Midbrain (tissue), 1 donor: ENCODE measurements at places on chromosomes 5 and 9.

DNA sequence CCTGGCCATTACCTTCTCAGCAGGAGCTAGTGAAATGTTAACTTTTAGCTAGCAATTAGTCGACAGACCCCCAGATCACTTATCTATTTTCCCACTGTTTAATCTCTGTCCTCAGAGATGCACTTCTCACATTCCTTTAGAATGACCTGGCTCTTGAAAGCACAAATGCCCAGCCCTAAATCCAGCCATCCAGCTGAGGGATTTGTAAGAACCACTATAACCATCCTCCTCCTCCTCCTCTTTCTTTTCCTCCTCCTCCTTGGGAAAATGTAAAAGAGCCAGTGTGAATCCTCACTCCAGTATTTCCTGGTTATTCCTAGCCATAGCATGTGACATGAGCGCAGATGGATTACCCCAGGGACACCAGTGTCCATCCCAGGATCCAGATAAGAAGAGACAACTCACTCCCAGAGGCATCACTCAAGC, 124.3 kb downstream of the ENC1 start:
- no peak for DNase-seq

DNA sequence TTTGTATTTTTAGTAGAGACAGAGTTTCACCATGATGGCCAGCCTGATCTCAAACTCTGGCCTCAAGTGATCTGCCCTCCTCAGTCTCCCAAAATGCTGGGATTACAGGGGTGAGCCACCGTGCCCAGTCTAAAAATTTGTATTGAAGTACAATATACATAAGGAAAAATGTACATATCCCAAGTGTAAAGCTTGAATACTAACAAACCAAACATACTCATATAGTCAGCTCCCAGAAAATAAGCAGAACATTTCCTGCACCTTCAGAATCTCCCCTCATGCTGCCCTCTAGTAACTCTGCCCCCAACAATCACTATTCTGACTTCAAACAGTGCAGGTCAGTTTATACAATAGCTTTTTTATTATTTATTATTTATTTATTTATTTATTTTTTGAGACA, 1.6 kb upstream of the NOL6 start:
- DNase-seq: no peak

GRCh38 chr9:27800692-27801370, 227.6 kb upstream of the C9orf72 start:
- no peak for DNase-seq

DNA sequence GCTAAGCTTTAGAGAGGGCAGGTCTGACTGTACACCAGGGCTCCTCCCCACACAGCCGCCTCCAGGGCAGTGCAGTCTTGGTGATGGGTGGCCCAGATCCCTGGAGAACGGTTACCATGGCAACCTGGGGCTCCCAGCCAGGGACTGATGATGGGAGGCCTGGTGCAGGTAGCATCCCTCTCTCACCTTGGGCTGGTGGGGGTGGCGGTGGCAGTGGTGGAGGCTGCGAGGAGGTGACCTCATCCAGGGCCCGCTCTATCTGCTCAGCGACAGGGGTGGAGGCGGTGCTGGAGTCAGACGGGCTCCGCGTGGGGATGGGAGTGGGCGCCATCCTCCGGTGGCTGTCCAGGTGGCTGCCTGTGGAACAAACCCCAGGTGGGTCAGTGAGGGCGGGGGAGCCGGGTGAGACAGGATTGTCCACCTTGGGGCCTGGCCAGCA, 12.3 kb downstream of the PRR7 start:
- no peak for DNase-seq

DNA sequence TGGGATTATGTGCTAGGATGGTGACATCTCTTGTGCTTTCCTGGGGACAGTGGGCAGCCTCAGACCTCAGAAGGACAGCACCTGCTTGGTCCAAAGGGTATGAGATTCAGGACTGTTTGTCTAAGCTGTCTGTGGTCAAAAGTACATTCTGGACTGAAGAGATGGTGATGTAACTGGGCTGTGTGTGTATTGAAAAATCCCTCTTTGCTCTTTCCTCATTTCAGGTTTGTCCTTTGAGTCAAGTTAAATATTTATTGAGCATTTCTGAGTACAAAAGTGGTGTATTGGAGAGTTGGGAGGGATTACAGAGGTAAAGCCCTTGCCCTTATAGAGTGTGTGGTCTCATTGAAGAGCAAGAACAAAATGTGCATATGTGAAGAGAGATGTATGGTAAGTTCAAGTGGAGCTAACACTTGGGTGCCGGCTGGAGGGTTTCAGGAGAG, 46.7 kb downstream of the RCL1 start:
- no peak for DNase-seq

- DNase-seq: no peak
These were observed 30.9 kb upstream of the CDK20 start for GRCh38 chr9:88005240-88005639.

DNA sequence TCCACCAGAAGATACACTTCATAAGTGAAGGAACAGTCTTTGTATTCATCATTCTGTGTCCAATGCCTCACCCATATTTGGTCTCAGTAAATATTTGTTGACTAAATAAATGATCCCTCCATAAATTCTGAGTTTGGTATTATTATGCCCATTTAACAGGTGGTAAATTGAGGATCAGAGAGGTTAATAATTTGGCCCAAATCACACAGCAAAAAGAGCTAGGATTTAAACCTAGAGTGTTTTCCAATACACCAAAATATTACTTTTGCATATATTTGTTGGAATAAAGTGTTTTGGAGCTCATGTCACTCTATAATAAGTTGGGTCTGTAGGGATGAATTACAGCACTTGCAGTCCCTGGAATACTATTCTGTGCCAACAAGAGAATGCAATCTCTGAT, 470.3 kb downstream of the ARHGEF28 start:
- no peak for DNase-seq

- DNase-seq: no peak
These were observed 2.8 kb downstream of the MGAT4B start for GRCh38 chr5:179803651-179804554.

DNA sequence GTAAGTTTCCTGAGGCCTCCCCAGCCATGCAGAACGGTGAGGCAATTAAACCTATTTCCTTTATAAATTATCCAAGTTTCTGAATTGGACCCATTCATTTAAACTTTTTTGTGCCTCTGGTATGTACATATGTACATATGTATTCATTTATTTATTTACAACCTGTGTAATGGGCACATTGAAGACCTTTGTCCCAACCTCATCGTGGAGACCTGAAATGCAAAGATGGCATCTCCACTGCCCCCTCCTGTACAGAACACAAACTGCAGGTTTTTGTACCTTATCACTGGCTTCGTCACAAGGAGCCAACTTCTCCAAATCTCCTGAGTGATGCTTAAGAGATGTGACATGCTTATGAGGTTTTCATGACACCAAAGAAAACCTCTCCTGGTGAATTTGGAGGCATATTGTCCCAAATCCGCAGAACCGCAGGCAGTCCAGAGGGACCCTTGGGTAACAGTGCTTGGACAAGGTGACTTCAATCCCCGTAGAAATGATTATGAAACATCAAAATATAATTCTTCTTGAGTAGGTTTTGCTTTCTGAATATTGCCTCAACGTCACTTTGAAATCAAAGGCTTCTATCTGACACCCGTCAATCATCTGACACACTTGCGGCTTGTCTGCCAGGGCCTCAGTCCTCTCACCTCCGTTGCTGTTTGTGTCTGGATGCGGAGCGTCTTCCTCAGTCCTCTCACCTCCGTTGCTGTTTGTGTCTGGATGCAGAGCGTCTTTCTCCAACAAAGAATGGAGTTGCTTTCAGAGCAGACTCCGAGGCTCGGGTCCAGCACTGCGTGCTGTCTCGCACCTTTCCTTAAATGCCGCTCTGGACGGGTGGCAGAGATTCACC, 135.0 kb upstream of the IRX4 start:
- DNase-seq: no peak

DNA sequence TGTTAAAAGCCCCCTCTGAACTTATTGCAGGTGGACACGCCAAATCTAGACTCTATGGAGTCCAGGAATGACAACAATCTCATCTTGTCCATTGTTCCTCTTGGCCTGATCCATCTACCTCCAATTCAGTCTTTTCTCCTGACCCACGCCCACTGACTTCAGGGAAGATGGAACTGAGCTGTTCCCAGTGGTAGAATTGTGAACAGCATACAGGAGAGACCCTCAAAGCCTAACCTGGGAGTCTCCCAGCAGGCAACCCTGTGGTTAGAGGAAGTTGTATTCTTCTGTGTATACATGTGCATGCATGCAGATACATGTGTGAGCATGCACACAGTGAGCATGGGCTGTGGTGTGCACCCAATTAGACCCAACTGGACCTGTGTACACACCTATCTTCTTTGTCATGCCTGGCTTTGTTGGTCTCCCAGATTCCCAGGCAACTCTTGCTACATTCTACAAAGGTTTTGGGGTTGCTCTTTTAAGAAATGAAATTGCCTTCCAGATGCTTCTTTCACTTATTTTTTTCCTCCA, 286.0 kb downstream of the ZSWIM6 start:
- no peak for DNase-seq

GRCh38 chr9:94875300-94876020, 149.0 kb downstream of the AOPEP start:
- DNase-seq: no peak

DNA sequence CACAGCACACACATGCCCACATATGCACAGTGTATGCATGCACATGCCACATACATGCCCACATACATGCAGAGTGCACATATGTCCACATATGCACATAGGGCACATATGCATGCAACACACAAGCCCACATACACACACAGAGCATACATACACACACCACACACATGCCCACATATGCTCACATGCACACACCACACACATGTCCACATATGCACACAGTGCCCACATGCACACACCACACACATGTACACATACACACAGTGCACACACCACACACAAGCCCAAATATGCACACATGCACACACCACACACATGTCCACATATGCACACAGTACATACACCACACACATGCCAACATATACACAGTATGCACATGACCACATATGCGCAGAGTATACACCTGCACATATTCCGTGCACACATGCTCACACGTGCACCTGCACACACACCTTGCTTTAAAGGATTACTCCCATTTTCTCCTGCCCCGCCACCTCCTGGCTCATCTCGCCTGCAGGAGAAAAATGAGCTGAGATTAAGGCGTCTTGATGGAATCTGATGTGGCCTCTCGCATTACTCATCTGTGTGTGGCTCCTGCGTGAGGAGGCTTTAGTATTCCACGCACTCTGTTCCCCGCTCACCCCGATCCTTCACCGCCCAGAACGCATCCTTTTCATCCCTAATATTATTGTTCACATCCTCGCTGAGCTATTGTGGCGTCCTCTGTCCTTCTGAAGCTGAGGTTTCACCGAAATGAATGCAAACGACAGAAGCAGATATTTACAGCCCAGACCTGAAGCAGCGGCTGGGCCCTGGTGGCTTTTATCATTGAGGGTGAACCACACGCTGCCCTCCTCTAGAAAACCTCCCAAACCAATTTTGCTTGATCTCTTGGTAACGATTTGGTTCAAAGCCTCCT, 182.7 kb downstream of the OLFM1 start:
- DNase-seq: no peak

- DNase-seq: no peak
These were observed 616.2 kb downstream of the DNAH5 start for GRCh38 chr5:13328316-13328715.

DNA sequence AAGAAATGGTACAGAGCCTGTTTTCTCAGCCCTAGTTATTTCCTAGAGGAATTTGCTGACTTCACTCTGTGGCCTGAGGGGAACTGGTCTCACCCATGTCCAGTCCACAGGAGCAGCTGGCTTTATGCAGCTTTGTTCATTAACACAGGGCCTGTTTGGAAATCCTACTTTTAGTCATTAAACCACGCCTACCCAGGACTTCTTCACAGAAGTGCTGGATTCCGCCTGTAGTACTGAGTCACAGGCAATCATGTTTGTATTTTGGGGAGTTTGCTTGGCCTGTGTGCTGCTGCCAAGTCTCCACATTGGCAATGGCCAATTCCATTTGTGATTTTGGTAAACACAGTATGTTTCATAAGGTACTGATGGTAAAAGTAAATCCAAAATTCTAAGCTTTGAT, 52.8 kb downstream of the CTNND2 start:
- DNase-seq: no peak

DNA sequence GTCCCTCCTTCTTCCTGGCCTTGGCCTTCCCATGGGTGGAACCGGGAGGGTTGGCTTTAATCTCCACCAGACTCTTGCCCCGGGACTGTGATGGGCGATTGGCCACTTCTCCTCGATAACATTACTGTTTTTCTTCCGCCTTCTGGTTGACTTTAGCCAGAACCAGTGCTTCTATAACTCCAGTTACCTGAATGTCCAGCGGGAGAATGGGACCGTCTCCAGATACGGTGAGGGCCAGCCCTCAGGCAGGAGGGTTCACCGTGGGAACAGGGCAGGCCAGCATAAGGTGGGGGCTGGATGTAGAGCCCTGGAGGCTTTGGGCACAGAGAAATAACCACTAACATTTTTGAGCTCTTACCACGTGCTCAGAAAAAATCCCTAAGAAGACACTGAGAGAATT, 967 bp downstream of the ORM2 start:
- no peak for DNase-seq

DNA sequence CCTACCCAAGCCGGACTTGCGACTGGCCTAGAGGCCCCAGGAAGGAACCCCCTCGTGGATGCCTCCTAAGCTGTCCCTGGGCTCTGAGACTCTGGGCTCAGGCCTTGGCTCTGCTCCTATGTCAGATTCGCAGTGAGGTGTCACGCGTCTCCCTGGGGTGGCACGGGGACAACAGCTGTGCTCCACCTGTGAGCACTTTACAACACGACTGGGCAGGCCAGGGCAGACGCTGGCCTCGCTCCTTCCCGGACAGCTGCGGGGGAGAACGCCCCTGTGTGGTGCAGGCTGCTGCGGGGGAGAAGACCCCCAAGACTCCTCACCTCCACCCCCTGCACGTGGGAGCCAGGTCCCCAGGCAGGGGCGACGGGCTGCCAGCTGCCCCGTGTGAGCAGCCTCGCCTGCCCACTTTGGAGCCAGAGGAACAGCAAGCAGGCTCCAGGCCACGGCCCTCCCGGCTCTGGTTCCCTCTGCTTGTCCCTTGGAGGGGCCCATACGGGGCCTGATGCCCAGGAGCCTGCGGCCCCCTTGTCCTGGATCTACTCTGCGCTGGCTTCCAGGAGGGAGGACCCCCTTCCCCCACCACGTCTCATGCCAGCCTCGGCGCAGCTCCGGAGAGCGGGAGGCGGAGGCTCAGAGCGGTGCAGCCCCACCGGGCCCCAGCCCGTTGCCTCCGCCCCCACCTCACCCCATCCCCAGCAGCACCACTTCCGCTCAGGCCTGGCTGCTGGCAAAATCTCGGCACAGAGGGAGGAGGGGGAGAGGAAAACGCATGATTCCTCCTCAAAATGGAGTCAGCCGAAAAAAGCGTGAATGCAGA, 36.0 kb downstream of the SARDH start:
- DNase-seq: peak; percentile 16

DNA sequence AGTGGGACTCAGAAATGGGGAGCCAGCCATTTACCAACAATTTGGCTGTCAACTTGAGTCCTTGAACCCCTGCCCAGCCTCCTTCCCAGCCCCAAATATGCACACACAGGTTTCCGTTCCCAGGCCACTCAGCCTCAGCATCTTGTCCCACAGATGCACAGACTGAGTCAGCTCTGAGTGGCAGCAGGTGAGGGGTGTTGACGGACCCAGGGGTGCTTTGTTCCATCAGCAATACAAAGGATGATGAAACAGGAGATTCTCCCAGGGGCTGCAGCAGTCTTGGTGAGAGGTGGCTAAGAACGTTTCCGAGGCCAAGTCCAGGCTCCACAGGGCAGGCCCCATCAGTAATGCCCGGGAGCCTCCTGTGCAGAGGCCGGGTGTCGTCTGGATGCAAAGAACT, 4.9 kb upstream of the OLFM1 start:
- no peak for DNase-seq

GRCh38 chr5:579746-580366, 32.3 kb upstream of the CEP72 start:
- DNase-seq: no peak
